ENCODE measurements at places on chromosomes 1 and 21. TPM values are rescaled to one million over a fixed set of nuclear protein-coding genes. Genes with fewer than 3 reads are reported as not detected.

Gene PRAMEF11
- not detected for total RNA-seq

Gene FMN2
- total RNA-seq = not detected

Gene AMY2A
- total RNA-seq = not detected

Gene CELSR2
- total RNA-seq = 0.39 TPM

Gene LCE6A
- total RNA-seq = not detected

Gene SUSD4
- 1.1 TPM for total RNA-seq

Gene LHX4
- total RNA-seq = not detected

Gene PRXL2B
- 34.7 TPM for total RNA-seq

Gene SPRR5
- not detected for total RNA-seq

Gene ITLN2
- not detected for total RNA-seq

DNA sequence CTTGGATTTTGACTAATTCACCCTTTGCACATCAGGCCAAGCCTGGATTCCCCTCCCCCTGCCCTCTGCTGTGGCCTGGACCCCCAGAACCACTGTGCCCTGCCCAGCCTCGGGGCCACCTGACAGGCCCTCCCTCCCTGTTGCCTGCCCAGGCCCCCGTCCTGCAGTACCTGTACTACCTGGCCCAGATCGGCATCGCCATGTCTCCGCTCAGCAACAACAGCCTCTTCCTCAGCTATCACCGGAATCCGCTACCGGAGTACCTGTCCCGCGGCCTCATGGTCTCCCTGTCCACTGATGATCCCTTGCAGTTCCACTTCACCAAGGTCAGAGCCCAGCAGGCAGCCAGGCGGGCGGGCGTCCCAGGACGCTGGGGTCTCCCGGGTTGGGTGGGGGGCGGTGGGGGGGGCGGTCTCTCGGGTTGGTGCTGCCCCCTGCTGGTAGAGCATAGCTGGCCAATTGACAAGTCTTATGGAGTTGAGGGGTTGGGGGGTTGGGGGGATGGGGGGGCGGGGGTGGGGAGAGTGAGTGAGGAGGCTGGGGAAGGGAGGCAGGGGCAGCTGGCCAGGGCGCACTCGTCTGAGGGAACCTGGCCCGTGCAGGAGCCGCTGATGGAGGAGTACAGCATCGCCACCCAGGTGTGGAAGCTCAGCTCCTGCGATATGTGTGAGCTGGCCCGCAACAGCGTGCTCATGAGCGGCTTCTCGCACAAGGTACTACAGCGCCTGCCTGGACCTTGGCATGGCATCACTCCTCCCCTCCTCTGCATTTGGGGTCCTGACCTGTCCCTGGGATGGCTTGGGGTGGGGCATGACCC is 10.7 kb downstream of the AMPD2 start:
- peak; percentile 52 for DNase-seq

GRCh38 chr1:30809514-30810263 is 52.1 kb upstream of the LAPTM5 start:
- no peak for DNase-seq

GRCh38 chr1:185166106-185166505 is 9.1 kb downstream of the SWT1 start:
- DNase-seq = no peak

DNA sequence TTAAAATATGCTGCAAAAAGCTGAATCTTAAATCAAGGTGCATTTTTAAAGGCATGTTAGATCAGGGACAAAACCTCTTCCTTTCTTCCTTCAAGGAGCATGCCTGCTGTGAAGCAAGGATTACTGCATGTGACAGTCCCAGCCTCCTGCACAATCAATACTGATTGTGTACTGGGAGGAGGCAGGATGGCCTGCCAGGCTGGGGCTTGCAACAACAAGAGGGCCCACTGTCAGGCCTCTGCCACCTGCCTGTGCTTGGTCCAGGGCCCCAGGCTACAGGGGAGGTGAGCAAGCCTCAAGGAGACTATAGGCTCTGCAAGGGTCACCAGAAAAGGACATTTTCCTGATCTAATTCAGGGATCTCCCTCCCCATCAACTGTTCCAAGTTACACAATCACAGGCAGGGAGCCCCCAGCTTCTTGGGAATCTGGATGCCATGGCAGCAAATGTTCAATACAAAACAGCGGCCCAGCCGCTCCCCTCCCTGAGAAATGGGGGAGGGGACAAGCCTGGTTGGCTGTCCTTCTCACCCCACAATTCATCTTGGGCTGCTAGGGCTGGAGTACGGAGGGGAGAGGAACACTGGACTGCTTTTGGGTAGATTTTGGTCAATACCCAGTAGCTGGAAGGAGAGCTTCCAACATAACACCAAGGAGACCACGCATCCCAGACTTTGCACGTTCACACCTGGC is 76.7 kb downstream of the SSBP3 start:
- DNase-seq = no peak

DNA sequence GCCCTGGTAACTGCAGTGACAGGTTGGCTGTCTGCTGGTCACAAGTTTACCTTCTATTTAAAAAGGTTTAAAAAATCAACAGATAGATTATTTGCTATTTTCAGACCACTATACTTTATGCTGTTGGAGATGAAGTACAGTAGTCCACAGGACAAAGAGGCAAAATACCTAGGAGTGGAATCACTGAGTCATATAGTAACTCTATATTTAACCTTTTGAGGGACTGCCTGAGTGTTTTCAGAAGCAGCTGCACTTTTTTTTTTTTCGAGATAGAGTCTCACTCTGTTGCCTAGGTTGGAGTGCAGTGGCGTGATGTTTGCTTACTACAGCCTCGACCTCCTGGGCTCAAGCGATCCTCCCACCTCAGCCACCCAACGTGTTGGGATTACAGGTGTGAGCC is 11.7 kb downstream of the CNIH4 start:
- DNase-seq = no peak

DNA sequence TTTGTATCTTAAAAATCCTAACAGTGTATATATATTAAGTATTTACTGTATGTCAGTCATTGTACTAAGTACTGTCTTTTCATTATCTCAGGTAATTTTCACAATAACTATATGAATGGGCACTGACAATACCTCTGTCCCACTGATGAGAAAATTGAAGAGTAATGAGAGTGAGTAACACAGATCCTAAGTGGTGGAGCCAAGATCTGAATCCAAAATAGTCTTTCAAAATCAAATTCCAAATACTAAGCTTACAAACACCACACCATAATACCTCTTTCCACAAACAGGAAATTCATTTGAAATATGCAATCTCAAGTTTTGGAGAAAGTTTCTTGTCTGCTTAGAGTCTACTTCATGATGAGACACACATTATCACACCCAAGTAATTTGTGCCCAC is 105.9 kb upstream of the EDEM3 start:
- DNase-seq = no peak

GRCh38 chr21:29302359-29302875 is 3.7 kb downstream of the BACH1 start:
- no peak for DNase-seq

DNA sequence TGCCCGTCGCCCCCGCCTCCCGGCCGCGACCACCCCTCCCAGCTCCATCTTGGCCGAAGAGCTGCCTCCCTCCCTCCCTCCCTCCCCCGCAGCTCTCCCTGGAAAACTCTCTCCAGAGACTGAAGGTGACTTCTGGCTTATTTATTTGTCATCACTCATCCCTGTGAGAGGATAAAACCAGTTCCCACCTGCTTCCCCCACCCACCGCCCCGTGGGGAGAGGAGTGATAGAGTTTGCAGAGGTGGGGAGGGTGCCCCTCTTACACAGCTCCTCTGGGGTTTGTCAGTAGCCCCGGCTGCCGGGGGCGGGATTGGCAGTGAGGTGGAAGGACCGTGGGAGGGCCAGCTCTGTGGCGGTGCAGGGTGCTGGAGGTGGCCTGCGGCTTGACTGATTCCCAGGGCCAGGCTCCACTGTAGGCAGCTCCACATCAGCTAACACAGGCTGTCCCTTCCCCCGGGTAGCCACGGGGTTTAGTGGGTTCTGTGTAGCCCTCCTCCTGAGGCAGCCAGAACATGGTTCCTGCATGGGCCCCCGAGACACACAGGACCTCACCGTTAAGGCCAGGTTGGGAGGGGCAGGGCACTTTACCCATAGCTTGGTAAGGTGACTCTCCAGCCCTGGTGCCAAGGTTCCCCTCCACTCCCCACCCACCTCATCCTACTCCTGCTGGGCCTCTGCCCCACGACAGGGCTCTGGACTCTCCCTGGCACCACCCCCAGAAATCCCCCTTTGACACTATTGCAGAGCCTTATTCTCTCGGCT is 62.2 kb downstream of the ELK4 start:
- no peak for DNase-seq

DNA sequence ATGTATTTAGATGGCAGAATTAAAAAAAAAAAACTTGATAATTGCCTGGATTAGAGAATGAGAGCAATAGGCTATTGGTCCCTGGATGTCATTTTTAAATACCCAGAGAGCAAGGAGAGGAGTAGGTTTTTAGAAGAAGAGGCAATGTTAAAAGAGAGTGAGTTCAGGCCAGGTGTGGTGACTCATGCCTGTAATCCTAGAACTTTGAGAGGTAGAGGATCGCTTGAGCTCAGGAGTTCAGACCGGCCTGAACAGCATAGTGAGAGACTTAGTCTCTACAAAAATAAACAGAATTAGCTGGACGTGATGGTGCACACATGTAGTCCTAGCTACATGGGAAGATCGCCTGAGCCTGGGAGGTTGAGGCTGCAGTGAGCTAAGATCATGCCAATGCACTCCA is 15.9 kb upstream of the MUTYH start:
- no peak for DNase-seq

- no peak for DNase-seq
Observed at GRCh38 chr21:39531840-39532239, 80.1 kb downstream of the SH3BGR start.

GRCh38 chr1:30806381-30807317 is 49.1 kb upstream of the LAPTM5 start:
- no peak for DNase-seq

DNA sequence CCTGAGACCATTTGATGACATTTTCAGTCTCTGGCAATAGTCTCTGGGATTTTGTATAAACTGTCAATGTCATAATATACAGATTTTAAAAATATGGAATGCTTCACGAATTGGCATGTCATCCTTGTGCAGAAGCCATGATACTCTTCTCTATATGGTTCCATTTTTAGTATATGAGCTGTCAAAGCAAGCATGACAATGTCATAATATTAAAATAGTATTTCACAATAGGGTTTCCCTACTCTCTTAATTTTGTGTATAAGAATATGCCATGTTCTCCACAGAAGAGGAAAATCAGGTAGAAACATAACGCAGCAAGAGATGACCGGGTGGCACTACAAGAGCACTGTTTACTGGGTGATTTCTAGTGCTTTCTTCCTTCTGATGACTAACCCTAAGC is 8.3 kb upstream of the DIPK1A start:
- no peak for DNase-seq

GRCh38 chr1:113380075-113380474 is 10.2 kb upstream of the MAGI3 start:
- no peak for DNase-seq

- DNase-seq = peak; percentile 31
Observed at GRCh38 chr21:42732033-42732410, 78.6 kb downstream of the PDE9A start.

GRCh38 chr1:161771161-161771560 is 5.0 kb downstream of the ATF6 start:
- DNase-seq = no peak

DNA sequence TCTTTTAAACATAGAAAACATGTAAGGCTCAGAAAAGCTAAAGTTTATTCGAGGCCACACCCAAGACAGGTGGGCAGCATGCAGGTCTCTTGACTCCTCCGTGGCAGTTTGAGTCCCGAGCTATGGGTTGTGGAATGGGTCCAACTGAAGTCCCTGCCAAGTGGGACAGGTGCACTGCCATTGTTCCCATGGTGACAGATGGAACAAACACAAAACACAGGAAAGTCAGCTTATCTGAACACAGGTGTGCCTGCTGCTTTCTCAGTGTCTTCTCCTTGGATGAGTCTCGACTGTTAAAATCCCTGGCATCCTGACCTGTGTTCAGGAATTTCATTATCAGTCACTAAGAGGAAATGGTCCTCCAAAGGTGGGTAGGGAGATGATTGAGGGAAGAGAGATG is 99.0 kb upstream of the RAB4A start:
- DNase-seq = no peak

GRCh38 chr1:180610556-180611015 is 21.2 kb upstream of the XPR1 start:
- DNase-seq = no peak

- no peak for DNase-seq
Observed at GRCh38 chr21:28160378-28160777, 832.3 kb downstream of the LTN1 start.

- DNase-seq = no peak
Observed at GRCh38 chr1:40187399-40187798, 26.2 kb downstream of the RLF start.

Data from activated naive CD4-positive, alpha-beta T cell treated with anti-CD3 and anti-CD28 coated beads, Interleukin-2, amount 50 U/mL, for 72 hours (primary cell).